ENCODE measurements at places on chromosomes 2 and 18.

GRCh38 chr2:204174034-204174433, 237.5 kb downstream of the ICOS start:
- no peak for DNase-seq

GRCh38 chr2:10316336-10316735, 13.6 kb downstream of the HPCAL1 start:
- no peak for DNase-seq

DNA sequence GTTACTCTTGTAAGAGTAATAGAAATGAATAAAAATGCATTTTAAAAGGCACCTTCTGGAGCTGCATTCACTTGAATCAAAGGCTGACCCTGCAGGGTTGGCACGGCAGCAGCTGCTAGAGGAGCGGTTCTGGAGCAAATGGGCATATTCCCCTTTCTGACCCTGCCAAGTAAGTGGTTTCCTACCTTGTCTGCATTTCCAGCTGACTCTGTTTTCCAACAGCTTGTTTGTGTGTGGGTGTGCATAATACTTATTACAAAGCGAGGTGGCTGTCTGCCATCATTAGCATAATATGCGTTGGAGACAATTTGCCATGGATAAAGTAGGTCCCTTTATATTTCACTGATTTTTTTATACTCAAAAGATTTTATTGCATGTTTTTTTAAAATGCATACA, 21.3 kb upstream of the TTN start:
- DNase-seq = no peak

- DNase-seq = no peak
Observed at GRCh38 chr2:196994764-196995163, 68.3 kb upstream of the PGAP1 start.

DNA sequence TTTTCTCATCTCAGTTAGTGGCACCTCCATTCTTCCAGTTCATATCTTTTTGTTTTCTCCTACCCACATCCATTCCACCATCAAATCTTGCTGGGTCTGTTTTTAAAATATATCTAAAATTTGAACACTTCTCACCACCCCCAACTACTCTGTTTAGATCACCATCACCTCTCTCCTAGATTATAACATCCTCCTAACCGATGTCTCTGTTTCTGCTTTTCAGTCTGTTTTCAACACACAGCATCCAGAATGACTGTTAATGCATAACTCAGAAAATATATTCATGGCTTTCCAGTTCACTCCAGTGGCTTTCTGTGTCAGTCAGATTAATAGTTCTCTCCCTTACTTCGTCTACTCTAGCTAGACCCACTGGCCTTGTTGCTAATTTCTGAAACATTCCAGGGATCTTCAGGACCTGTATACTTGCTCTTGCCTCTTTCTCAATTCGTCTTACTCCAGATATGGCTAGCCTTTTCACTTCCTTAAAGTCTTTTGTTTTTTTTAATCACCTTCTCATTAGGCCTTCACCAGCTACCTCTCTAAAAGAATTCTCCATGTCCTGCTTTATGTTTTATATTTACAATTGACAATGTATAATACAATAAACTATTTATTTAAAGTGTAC, 105.3 kb downstream of the COMMD1 start:
- DNase-seq = no peak

DNA sequence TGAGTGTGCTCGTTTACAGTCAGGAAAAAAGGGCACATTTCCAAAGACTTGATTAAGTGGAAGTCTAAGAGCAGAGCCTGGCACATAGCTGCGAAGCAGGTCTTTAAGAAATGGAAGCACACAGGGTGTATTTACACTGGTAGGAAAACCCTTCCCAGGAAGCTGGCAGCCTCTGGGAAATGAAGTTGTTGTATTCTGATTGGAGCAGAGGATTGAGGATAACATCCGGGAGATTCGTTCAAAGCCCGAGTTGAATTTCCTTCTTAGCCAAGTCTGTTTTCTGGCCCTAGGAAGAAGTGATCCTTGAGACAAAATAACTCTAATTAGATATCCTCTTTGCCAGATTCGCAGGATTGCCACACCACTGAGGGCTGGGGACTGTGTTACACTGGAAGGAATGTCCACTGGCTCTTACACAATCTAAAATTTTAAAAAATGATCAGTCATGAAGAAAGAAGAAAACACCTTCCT, 75.9 kb downstream of the ITGB1BP1 start:
- no peak for DNase-seq

GRCh38 chr2:20211420-20211819, 13.5 kb downstream of the SDC1 start:
- DNase-seq = no peak

DNA sequence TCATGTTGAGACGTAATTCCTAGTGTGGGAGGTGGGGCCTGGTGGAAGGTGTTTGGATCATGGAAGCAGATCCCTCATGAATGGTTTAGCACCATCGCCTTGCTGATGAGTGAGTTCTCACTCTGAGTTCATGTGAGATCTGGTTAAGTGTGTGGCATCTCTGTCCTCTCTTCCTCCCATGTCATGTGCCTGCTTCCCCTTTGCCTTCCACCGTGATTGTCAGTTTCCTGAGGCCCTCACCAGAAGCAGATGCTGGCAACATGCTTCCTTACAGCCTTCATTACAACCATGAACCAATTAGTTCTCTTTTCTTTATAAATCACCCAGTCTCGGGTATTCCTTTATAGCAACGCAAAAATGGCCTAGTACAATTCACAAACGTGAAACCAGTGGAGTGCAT, 14.6 kb upstream of the MCM6 start:
- DNase-seq = no peak

- peak; percentile 20 for DNase-seq
Observed at GRCh38 chr2:149561309-149561926, 26.2 kb downstream of the MMADHC start.

GRCh38 chr2:222876947-222877346, 16.1 kb downstream of the ACSL3 start:
- DNase-seq = no peak

- no peak for DNase-seq
Observed at GRCh38 chr2:223943561-223944008, 1.6 kb downstream of the WDFY1 start.

DNA sequence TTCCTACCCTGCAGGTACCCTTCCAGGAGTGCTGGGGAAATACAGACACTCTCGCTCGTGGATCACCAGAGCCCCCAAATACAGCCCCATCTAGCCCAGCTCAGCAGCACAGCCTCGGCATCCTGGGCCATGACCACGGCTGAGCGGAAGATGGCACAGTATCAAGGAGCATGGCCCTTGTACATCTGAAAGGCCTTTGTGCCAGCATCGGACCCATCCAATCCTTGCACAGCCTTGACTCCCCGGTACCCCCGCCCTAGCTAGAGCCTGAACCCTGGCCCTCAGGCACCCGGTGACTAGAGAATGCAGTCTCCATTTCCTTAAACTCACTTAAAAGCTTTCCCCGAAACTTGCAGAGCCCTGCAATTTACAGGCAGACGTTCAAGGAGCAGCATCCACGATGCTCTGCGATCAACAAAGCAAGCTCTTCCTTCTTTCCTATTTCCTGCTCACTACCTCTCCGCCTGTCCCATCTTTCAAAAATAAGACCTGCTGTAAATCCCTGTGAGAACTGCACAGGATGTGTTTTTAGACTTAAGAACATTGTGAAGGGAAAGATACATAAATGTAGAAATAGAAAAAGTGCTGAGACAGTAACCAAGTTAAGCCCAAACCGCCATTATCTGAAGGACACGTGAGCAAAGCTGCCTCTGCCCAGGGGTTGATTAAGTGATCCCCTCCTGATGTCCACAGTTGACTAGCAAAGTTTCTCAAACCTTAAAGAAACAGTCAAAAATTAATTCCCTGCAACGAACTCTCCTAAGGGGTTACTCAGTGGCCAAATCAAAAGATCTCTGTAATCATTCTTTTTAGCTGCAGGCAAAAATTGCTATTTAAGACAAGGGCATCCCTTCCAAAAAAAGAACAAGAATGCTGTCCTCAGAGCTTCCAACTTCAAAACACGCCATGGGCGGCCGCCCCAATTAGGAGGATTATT, 48.5 kb downstream of the ZNF516 start:
- no peak for DNase-seq

DNA sequence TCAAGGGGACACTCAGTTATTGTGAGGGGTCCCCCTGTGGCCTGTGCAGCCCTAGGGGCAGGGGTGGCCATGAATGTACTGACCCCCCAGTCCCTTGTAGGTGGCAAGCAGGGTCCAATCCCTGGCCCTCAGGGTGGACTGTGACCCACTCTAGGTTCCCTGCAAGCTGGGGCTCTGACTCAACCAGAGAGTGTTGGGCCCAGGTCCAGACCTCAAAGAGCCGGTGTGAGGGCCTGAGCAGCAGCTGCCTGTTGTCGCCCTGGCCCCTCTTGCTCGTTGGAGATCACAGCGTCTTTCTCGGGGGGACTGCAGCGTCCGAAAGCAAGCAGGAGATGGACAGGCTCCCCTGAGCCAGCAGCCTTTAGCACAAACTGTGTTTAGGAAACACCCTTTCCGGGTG, 66.8 kb upstream of the ATG16L1 start:
- no peak for DNase-seq

DNA sequence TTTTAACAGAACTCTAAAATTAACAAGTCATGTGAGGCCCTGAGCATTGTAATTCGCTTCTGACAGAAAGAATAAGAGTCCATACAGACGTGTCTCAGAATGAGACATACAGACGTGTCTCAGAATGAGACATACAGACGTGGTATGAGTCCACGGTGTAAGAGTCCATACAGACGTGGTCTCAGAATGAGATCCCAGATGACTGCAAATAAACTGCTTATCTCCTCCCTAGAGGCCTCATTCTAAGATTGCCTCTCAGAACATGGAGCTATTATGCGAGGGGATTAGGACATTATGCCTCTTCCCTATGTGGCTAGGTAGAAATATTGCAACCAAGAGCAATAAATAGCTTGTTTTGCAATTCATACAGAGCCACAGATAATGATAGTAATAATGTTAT, 63.9 kb downstream of the NEB start:
- no peak for DNase-seq

GRCh38 chr2:132897111-132897510, 227.1 kb upstream of the LYPD1 start:
- no peak for DNase-seq

DNA sequence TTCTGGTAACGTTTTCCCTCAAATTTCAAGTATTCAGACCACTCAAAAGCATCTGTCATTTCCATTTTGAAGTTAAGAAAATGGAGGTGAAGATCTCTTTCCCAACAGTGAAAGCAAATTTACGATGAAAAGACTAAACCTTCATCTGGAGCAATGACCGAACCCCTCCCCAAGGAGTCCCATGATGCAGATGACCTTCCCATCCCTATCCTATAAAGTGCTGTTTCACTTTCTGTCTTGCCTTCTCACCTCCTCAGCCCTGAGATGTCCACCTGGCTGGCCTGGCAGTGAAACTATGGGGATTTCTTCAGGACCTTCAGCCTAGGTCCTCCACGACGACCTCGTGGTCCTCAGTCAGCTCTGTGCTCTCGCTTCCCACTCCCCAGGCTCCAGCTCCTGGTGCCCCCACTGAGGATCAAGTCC, 925 bp upstream of the NPC1 start:
- DNase-seq = no peak

- no peak for DNase-seq
Observed at GRCh38 chr2:240946046-240946445, 39.9 kb downstream of the CROCC2 start.

- DNase-seq = no peak
Observed at GRCh38 chr18:13660510-13660909, 65.8 kb downstream of the FAM210A start.

GRCh38 chr18:60146220-60146960, 226.2 kb downstream of the MC4R start:
- no peak for DNase-seq

DNA sequence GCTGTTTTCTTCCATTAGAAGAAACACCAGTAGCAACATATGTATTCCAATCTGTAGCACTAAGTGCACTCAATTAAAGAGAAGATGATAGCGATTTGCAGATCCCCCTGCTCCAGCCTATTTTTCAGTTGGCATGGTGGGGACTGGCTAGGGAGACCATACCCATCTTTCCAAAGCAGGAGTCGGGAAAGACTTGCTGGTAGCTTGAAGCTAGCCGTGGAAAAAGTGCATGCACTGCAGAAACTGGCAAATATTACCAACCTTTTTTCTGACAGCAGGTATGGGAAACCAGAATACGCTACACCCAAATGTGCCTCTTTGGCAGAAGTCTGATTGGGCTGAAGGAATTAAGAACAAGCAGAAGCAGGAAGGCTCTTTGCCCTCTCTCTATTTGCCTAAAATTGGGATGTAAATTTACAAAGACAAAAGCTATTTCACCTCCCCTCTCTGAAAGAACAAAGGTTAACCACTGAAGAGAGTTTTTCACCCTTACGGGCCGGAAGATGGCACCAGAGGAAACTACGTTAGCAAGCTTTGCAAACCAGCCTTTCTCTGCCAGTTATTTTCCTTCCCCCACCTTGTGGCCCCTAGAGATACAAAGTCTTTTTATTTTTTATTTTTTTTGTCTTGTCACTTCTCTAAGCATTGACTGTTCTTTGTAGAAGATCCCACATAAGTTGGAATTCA, 273.1 kb downstream of the DLGAP1 start:
- DNase-seq = no peak

- DNase-seq = no peak
Observed at GRCh38 chr2:30565851-30566358, 118.9 kb downstream of the LCLAT1 start.

DNA sequence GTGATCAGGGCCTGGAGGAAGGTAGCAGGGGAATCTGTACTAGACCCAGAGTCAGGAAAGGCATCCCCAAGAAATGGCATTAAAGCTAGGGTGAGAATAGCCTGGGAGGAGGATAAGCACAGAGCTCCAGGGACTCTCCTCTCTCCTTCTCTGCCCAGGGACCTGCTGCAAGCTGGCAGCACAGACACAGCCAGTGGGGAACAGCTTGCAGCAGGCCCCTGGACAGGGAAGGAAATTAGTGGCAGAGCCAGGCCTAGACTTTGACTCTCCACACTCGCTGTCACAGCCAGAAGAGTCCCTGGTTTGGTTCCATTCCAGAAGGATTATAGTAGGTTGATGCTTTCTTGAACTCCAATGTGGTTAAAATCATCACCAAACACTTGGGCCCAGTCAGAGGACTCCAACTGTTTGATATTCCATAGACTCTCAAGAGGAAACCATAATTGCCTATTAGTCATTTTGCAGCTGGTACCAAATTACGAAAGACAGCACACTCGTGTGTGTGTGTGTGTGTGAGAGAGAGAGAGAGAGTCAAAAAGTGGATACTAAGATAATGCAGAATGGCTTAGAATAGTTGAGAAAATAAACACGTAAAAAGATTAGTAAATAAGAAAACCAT, 95.5 kb upstream of the ATP8B1 start:
- DNase-seq = no peak

GRCh38 chr2:67670747-67671183, 273.6 kb downstream of the ETAA1 start:
- no peak for DNase-seq

GRCh38 chr2:43159797-43160196, 66.6 kb downstream of the ZFP36L2 start:
- no peak for DNase-seq

- no peak for DNase-seq
Observed at GRCh38 chr2:55159037-55159651, 72.9 kb downstream of the CLHC1 start.

GRCh38 chr2:238439917-238440316, 13.2 kb downstream of the ASB1 start:
- no peak for DNase-seq

- peak; percentile 58 for DNase-seq
Observed at GRCh38 chr2:104412384-104412783, 441.5 kb upstream of the POU3F3 start.

- no peak for DNase-seq
Observed at GRCh38 chr2:80719607-80720006, 415.1 kb upstream of the LRRTM1 start.

- DNase-seq = no peak
Observed at GRCh38 chr18:5451150-5451549, 92.6 kb downstream of the EPB41L3 start.
